Common myeloid progenitor, CD34-positive (primary cell): ENCODE measurements at places on chromosomes 11 and 22.

DNA sequence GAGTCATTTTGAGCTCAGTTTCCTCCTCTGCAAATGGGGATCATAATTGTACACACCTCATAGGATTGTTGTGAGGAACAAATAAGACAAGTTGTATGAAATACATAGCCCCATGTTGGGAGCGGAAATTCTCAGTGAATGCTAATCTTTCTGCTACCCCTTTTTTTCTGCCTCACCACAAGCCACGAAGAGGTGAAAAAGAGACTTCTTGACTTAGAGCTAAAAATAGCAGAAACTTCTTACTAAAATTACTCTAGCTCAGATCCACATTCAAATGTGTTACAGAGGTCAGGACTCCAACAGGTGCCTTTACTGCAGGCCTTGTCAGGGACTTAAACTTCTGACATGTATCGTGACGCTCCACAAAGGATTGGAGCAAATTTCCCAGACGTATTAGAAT is 128.5 kb downstream of the MIAT start:
- DNase-seq: no peak

DNA sequence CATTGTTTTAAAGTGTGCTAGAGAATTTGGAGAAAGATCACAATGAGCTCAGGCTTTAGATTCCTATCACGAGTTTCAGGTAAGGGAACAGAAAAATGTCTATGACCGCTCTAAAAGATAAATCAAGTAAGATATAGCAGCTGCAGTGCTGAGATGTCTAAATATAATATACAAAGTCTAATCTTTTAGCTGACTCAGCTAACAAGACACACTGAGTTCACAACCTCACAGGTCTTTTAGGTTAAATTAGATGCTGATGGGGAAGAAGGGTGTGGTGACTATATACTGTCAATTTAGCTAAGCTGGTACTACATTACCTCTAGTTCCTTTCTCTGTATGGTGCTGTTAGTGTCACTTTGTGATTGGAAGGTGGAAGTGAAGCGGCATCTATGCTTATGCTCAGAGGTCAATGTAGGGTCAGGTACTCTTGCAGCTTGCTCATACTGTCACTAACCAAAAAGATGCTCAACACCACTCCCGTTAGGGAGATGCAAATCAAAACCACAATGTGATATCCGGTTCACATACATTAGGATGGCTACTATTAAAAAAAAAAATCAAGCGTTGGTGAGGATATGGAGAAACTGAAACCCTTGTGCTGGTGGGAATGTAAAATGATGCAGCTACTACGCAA is 283.5 kb downstream of the SWAP70 start:
- no peak for DNase-seq

GRCh38 chr11:91538065-91538464 is 686.6 kb upstream of the FAT3 start:
- no peak for DNase-seq

DNA sequence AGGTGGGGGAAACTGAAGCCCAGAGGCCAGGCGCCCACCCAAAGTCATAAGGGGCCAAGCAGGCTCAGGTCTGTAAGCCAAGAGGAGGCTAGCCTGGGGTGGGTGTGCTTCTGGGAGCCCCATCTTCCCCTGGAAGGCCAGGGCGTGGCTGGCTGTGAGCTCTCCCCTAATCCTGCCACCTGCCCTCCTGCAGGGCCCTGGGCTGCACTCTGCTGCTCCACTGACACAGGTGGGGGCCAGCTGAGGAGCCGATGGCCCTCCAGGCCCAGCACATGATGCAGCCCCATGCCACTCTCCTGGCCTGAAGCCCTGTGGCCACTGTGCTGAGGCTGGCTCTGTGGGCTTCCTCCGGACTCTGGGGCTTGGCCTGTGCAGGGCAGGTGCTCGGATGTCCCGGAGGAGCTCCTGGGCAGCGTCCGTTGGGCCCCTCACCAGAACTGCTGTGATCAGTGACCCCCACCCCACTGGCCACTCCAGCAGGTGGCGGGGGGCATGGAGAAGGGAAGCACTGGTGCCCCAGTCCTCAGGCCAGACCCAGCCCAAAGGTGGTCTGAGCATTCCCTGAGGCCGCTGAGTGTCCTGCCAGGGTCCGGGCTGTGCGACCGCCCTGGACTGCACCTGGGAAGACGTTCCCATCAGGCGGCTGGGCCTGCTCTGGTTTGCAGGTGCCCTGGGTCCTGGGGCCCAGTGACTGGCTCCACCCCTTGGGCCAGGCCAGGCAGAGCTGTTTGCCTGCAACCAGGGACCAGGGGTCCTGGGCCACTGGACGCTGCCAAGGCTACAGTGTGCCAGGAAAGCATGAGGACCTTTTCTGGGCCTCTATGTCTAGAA is 8.5 kb downstream of the PIM3 start:
- no peak for DNase-seq

- DNase-seq: no peak
These were observed 118.5 kb downstream of the ELP4 start for GRCh38 chr11:31628111-31628510.

- DNase-seq: no peak
These were observed 192.4 kb upstream of the NTM start for GRCh38 chr11:131178020-131178419.

DNA sequence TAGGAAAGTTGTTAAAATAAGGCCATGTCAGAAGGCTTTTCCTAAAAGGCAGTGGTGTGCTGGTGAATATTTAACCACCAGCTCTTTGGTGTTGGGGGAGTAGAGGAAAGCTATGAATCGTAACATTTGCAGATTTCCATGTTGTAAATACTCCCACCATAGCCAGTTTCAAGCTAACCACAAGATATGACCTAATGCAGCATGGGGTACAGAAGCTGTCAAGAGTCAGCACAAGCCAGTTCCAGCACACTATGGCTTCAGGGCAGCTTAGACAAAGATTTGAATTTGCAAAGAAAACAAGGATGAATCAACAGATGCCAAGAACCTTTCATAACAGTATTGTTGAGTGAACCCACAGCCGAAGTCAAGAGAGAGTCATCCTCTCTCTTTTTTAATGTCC is 40.0 kb downstream of the COMMD9 start:
- no peak for DNase-seq

DNA sequence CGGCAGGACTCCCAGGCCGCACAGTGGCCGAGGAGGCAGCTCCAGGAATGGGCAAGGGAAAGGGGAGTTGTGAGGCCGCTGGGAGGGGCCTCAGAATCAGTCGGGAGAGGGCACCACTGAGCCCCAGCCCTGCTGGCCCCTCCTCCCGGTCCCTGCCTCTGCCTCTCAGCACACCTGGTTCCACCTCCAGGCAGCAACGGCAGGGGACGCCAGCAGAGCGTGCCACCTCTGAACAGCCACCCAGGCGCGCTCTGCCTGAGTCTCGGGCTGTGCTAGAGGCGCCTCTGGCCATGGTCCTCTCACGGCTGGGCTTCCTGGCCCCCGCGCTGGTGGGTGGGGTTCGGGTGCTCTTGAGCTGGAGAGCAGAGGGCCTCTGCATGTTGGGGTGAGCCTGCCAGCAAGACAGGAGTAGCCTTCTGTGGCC is 33.0 kb downstream of the MOB2 start:
- DNase-seq: peak; percentile 40

DNA sequence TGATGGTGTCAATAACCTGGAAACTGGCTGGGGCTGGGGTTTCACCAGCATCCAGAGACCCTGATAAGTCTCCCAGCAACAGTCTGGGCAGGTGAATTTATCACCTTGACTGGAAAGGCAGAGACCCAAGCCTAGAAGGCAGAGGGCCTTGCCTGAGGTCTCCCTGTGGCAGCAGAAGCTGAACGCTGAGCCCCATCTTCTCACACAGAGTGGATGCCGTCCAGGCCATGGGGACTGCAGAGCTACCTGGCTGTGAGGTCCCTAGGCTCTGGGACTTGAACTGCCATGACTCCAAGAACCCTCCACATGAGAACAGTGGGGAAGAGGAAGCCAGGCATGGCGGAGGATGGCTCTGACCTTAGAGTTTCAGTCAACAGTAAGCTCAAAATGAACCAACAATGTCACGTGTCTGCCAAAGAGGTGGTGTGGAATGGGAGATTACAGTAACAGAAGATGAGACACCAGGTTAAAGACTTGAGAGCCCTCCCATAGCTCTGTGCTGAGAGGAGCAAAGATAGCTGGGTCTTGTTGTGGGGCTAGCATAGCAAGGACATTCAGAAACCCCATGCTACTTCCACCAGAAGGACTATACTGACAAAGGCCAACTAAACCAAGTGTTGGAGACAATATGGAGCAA is 79.1 kb upstream of the LINC01488 start:
- no peak for DNase-seq

DNA sequence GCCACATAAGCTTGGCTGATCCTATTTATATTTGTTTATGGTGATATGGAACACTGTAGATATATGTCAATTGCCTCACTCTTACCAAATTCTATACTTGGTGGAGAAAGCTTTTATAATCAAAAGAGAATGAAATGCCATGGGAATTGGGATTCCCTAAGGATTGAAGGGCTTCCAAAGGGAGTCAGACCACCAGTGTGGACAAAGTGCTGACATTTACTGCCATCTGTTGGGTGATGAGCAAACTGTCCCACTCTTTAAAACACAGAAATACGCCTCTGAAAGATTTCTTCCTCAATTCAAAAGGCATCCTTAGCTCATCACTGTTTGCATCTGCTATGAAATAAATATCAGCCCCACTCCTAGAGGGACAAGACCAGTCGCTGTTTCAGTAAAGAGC is 7.1 kb downstream of the SLC1A2 start:
- peak; percentile 21 for DNase-seq

- no peak for DNase-seq
These were observed 18.6 kb upstream of the P2RY2 start for GRCh38 chr11:73199446-73199845.

- DNase-seq: no peak
These were observed 27.9 kb downstream of the PIWIL4 start for GRCh38 chr11:94595076-94595475.

DNA sequence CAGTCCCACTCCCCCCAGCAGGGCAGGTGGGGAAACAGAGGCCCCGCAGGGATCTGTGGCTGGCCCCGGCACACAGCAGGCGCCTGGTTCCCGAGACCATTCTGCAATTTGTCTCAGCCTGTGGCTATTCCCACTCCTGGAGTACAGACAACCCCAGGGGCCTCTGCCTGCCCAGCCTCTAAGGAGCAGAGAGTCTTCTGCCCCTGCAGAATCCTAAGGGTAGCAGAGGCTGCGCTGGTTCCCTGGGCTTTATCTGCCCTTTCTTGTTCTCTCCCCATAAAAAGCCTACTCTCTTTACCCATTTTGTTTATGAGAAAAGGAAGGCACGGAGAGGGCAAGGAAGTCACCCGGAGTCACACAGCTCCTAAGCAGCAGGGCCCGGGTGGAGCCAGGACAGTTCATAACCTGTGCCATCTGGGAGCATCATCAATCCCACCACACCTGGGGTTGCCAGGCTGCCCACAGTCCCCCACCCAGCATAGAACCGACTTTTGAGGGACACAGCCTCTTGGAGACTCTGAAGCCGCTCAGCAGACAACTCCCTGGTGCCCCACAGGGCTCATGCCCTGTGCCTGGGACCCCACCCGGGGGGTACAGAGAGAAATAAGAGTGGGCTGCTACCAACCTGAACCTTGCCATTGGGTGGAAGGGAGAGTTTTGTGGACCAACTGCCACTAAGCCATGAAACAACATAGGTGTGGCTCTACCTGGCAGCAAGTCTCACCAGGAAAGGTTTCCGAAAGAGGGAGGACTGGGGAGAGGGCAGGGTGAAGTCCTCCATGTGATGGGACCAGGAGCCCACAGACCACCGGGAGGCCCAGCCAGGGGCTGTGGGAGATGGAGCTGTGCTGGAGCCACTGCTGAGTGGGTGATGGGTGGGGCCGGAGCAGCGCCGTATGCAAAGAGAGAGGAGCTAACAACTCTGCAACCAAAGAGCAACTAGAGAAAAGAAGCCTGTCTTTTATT is 17.2 kb upstream of the LINC01488 start:
- no peak for DNase-seq

DNA sequence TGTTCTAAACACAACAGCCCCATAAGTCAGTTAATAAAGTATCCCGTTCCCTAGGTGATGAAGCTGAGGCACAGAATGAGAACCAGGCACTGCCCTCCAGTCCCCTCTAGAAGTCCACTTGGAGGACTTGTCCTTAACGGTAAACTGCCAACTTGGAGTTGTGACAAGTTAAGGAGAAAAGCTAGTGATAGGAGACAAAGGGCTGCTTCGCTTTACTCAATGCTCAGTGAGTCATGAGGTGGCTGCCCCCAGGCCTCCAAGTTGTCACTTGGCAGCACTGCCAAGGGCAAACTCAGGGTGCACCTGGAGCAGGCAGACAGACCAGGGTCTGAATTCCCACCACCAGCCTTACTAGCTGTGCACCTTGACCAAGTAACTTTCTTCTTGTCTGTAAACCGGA is 13.5 kb downstream of the SLC43A1 start:
- no peak for DNase-seq

DNA sequence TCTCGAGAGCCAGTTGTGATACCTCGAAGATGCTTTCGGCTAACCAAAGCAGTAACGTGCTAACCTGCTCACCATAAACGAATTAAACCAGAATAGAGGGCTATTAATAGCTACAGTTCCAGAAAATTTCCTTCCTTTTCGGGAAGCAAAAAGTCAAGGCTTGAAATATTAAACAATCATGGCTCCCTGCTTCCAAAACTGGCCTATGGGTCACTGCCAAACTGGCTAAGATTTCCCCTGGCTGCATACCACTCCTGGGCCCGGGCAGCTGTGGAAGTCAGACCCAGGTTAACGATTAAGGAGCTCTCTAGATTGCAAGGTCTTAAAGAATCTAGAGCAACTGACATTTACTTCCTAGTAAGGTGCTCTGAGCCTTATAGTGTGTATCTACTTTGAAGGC is 1.7 kb downstream of the AMOTL1 start:
- no peak for DNase-seq

DNA sequence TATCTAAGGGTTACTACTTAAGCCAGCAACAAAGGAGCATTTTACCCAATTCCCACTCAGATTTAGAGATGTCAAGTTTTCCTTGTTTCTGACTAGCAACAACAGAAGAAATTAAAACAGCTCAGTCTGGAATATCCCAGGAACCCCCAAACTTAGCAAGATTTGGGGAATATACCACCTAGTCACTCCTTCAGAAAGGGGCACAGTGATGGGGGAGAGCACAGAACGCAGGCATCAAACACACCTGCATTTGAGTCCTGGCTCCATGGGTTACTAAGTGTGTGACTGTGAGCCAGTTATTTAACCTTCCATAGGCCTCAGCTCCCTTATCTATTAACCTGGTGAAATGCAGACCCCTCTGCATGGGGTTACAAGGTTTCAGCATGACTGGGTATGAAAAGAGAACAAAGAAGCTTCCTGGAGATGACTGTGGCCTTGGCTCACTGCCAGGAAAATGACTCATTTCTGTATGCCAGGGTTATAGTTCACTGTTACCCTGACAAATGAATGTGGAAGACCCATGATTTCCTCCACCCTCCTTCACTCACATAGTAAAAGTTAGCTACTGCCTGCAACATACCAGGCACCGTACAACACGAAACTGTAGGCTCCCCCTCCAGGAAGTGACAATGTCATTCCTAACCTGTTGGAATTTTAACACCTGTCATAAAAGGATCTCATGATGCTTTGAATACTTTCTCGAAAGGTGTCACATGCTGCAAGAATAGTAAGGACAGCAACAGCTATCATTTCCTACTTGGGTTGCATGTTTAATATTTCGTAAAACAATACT is 79.6 kb downstream of the ME3 start:
- peak; percentile 98 for DNase-seq

- no peak for DNase-seq
These were observed 36.3 kb downstream of the CD82 start for GRCh38 chr11:44601471-44602370.

GRCh38 chr22:23673826-23674690 is 16.8 kb upstream of the RGL4 start:
- DNase-seq: no peak
